Fibroblast of skin of left quadriceps (primary cell): ENCODE measurements at places on chromosomes 4 and X.
A peak's percentile ranks its signal among the peaks of the same experiment; 100 is the strongest.

GRCh38 chr4:40789031-40789430, 39.3 kb downstream of the NSUN7 start:
- no peak for DNase-seq

DNA sequence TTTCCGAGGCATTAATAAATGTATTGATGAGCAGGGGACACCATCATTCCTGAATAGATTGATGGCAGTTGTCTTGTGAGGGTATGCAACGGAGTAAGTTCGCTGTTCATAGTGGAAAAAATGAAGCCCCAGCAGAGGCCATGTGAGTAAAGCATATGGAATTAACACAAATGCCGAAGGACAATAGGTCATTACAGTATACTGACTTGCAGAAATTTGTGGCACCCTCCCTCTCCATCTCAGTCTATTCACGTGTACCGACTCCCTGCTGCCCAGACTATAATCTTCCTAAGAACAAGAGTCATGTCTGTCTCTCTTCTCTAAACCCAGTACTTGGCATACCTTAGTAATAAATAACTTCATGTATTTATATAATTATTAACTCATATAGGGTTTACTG, 47.1 kb upstream of the PCDH10 start:
- no peak for DNase-seq

DNA sequence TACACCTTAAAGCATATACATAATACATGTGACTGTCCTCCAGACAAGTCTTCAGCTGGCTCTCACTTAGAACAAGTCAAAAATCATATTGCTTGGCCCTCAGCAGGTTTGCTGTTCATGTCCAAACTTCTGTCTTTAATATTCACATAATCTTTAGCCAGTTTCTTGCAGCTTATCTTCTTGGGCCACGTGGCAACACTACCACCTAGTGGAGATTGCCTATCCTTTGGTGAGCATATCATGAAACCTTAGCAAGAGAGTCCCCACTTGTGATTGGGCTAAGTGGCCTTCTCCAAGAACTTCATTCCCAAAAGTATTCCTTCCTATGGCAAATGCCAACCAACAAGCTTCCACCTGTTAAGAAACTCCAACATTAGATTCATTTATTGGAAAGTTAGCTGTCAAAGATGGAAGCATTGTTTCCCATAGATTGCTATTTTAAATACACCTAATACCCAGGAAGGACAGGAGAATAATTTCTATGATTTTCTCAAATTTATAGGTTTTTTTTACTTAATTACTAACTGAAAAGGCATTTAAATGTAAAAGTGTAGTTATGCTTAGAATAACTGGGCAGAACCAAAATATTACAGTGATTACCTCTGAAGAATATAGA, 231.9 kb upstream of the INTU start:
- peak; percentile 76 for DNase-seq

DNA sequence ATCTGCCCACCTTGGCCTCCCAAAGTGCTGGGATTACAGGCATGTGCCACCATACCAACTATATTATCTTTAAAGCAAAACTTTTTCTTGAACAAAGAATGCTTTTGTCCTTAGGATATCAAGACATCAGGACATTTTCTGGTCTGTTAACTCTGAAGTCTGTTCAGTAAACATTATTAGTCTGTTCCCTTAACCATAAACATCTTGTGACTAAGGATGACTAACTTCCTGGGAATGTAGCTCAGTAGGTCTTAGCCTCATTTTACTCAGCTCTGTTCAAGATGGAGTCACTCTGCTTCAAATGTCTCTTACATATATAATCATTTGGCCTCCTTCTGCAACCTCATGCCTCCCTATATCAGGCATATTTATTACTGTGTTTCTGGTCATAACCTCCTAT, 122.9 kb downstream of the UBE2NL start:
- no peak for DNase-seq

DNA sequence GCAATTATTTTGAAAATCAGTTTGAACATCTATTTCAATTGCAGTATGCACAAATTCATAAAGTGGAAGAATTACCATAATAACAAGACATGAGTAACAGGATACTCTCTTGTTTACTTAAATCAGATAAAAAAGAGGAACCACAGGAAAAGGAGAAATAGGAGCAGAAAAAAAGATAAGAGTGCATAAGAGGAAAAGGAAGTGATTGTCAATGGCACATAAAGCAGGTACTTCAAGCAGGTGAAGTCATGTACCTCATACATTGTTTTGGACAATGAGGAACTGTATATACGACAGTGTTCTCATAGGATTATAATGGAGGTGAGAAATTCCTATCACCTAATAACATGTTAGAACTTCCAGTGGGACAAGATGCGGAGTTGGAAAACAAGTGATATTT, 334.5 kb upstream of the PCDH7 start:
- DNase-seq = no peak

GRCh38 chr4:29983890-29984289, 736.3 kb upstream of the PCDH7 start:
- no peak for DNase-seq

- DNase-seq = no peak
These were observed 25.1 kb upstream of the APLN start for GRCh38 chrX:129679901-129680300.

GRCh38 chr4:153785910-153786721, 2.8 kb downstream of the SFRP2 start:
- DNase-seq = no peak
